Foreskin keratinocyte (primary cell): ENCODE measurements at places on chromosomes 13 and 19.

GRCh38 chr19:39160523-39160861 lies 34.9 kb downstream of the PAK4 start:
- DNase-seq = no peak

DNA sequence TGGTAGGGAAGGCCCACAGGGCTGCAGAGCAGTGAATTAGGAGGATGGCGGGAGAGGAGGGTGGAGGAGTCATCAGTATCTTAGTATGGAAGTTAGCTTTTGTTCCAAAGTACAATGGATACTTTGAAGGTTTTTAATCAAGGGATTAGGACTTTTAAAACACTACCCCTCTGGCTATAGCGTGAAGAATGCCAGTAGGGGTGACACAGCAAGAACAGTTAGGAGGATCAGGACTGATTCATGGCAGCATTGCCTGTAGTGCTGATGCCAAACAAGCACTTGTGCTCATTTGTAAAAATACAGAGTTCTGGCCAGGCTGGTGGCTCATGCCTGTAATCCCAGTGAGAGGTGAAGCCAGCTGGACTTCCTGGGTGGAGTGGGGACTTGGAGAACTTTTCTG lies 46.2 kb downstream of the SKA3 start:
- DNase-seq = no peak

GRCh38 chr19:12778017-12778904 lies 2.9 kb upstream of the HOOK2 start:
- DNase-seq = no peak

DNA sequence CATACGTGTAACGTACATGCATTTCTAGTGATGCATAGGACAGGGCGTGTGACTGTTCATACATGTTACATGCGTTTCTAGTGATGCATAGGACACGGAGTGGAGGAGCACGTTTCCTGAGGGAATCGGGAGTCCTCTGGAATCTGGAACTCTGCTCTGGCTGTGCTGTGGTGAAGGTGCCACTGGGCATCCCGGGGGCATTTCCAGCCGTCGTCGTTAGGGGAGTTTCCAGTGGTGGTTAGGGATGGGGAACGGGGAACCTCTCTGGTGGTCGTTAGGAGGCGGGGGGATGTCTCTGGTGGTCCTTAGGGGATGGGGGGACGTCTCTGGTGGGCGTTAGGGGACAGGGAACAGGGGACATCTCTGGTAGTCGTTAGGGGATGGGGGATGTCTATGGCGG lies 209.6 kb upstream of the SOX1 start:
- DNase-seq = no peak
